ENCODE measurements at places on chromosomes 3 and 15.

GRCh38 chr3:177419904-177420601, 222.8 kb upstream of the TBL1XR1 start:
- DNase-seq: no peak

GRCh38 chr15:81529481-81529880, 155.5 kb upstream of the TMC3 start:
- no peak for DNase-seq

- no peak for DNase-seq
Measured at GRCh38 chr3:71265365-71265915, 318.1 kb downstream of the FOXP1 start.

DNA sequence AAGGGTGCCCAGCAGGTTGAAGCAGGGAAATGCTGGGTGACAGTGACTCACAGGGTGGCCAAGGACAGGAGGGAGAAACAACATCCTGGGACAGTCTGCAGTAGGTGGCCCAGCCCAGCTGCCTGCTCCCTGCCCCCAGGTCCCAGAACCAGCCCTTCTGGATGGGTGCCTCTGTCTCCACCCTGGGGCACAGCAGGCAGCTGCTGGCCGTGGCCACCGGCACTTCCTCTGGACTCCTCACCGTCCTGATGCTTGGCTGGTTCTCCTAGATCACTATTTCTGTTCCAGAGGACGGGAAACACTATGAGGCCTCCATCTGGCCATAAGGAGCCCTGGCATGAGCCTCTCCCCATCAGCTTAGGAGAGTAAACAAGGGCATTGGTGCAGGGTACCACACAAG, 258.9 kb downstream of the XXYLT1 start:
- no peak for DNase-seq

- DNase-seq: no peak
Measured at GRCh38 chr3:69426291-69426966, 40.5 kb upstream of the FRMD4B start.

DNA sequence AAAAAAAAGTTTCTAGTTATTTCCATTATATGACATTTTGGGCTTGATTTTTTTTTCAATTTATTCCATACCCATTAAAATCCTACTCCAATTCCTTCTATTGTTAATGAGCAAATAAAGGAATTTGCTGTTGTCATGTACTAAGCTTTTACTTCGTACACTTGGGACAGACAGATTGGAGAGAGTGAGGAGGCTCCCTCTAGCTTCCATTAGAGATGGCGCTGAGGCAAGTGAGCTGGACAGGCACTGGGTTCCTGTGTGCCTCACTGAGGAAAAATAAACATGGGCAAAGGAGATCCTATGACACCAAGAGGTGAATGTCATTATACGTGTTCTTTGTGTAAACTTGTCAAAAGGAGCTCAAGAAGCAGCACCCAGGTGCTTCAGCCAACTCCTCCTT, 441.1 kb upstream of the MDFIC2 start:
- no peak for DNase-seq

DNA sequence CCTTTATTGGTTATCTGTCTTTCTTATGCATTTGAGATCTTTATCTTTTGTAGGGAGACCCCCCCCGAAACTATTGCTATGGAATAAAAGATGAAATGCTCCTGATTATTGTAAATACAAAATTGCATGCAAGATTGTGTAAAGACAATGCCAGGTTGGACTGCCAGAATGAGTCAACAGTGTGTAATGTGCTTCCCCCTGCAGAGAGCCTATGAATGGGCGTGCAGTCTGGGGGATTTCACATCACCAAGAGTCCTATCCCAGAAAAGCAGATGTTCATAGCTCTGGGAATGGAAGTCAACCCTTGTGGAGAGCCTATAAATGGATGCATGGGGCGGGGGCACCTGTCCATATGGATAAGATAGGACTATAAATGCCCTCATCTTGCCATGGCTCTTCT, 584.3 kb downstream of the NSUN3 start:
- DNase-seq: no peak

DNA sequence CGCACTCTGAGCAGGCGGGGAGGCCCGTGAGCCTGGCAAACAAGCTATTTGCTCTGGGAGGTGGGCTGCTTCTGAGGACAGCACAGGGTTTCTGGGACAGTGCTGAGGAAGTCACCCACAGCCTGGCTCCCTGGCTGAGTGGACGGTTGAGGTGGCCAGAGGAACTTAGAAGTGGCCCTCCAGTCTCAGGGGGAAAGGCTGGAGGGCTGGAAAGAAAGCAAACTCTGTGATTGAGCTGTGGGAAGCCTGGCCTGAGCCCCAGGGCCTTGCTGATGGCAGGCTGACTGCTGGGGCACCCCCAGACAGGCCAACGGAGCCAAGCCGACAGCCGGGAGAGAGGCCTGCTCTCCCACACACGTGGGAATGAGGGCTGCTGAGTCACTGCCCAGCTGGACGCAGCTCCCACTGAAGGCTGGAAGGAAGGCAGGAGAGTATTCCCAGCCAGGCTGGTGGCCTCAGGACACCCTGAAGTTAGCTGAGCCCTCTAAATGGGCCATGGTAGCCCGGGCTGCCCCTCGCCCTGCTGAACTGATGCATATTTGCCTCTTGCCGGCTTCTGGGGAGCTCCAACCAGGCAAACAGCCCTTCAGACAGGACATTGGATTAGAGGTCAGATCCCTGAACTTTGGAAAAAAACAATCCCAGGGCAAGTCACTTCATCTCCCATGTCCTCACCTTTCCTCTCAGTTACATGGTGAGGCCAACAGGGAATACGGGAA, 98.0 kb upstream of the TLE3 start:
- no peak for DNase-seq

GRCh38 chr15:64026591-64026990, 19.7 kb downstream of the DAPK2 start:
- DNase-seq: no peak

DNA sequence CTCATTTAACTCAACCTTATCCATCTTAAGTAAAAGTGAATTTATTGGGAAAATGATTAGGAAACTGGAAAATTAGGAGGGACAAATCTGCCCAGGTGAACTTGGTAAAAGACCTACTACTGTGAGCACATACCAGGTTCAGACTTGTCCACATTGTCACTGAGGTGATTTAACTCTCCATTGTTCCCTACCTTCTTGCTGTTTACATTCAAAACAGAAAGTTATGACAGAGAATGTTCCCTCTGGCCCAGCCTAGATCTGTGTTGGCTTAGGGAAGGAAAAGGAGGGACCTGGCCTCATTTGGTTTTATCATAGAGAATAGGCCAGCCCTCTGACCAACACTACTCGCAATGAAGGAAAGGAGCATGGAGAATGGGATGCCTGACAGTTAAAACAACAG, 117.6 kb downstream of the SATB1 start:
- no peak for DNase-seq

DNA sequence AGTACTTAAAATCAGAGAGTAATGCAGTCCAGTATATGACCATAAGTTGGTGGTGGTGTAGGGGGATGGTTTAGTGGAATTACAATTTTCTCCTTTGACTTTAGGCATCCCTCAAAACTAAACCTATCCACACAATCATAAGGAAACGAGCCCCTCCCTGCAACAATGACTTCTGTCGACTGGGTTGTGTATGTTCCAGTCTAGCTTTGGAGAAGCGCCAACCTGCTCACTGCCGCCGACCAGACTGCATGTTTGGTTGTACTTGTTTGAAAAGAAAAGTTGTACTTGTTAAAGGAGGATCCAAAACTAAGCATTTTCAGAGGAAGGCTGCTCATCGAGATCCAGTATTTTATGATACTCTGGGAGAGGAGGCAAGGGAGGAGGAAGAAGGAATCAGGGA, 52.8 kb downstream of the MGA start:
- no peak for DNase-seq

- DNase-seq: no peak
Measured at GRCh38 chr3:14716591-14716990, 41.6 kb downstream of the C3orf20 start.

- peak; percentile 6 for DNase-seq
Measured at GRCh38 chr15:58410353-58410752, 21.4 kb upstream of the LIPC start.

- DNase-seq: no peak
Measured at GRCh38 chr3:14439501-14440167, 37.2 kb downstream of the SLC6A6 start.

DNA sequence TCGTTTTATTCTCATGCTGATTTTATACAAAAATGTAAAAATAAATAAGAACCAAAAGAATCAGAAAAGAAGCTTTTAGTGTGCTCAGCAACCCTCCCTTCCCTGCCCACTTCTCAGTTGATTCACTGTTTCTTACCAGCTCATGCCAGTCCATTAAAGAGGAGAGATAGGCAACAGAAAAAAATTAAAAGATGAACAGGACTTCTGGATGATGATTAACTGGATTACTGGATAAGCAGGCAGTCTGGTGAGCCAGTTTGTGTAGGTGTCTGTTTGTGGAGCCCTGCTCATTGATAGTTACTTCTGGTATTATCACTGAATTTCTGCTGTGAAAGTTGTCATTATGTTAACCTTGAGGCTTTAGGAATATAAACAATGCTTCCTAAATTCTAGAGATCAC, 15.1 kb upstream of the GPR171 start:
- DNase-seq: no peak

GRCh38 chr3:37943631-37944314, 46.8 kb upstream of the VILL start:
- DNase-seq: no peak

DNA sequence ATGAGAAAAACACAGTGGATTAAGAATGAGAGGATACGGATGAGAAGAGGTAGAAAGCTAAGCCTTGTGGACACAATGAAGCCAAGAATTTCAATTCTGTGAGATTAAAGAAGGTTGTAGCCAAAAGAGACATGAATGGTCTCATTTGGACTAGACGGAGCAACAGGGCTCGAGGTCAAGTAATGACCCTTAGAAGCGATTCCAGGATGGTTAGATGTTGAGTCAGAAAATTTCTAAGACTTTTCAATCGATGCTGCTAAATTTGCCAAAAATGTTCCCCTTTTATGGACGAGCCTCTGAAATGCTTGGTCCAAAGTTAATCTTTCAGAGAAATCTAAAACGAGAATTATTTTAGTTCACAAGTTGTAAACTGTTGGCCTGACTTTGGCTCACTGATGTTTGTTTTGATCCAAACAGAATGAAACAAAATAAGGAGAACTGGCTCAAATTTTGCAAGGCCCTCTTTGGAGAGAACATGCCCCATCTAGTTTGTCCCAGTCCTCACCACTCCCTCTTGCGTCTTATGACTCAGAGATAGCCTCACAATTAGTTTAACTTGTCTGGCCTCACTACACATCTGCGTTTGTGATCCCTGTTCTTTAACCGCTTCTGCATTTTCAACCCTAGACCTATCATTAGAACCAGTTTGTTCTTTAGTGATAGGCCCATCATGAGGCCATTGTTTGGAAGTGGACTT, 235.5 kb downstream of the PDZRN3 start:
- DNase-seq: no peak

GRCh38 chr3:9623148-9623547, 26.2 kb upstream of the MTMR14 start:
- no peak for DNase-seq

- DNase-seq: no peak
Measured at GRCh38 chr15:37098468-37099318, 1.7 kb downstream of the MEIS2 start.

DNA sequence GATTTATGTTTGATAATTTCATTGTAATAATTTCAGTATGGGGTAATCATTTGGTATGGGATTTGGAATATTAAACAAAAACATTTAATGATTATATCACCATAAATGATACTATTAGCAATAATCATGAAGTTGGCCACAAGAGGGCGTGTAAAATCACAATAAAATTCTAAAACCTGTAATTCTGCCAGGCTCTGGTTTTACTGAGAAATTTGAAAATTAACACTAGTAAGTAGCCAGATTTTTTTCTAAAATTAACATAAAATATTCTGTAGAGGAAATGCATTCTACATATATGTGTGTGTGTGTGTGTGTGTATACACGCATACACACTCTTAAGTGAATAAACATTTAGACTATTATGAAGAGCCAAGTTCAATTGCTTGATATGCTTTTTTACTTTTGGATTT, 40.5 kb downstream of the FEZF2 start:
- no peak for DNase-seq

GRCh38 chr15:47513471-47513870, 203.8 kb upstream of the SEMA6D start:
- no peak for DNase-seq

DNA sequence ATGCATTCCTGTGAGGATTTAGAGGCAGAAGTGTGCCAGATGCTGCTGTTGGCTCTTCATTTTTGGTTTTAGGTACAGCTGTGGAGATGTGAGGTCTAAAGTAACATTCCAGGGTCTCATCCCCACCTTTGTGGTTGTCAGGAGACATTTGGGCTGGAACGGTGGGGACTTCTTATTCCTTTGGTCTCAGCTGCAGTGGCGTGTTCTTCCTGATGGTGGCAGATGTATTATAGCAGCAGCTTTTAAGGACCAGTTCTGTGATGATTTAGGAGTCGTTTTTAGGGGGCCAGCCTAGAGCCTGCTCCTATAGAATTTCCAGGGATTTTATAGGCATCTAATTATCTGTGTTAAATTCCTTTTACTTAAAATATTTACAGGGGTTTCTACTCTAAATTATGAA, 221.0 kb upstream of the EOMES start:
- DNase-seq: no peak

DNA sequence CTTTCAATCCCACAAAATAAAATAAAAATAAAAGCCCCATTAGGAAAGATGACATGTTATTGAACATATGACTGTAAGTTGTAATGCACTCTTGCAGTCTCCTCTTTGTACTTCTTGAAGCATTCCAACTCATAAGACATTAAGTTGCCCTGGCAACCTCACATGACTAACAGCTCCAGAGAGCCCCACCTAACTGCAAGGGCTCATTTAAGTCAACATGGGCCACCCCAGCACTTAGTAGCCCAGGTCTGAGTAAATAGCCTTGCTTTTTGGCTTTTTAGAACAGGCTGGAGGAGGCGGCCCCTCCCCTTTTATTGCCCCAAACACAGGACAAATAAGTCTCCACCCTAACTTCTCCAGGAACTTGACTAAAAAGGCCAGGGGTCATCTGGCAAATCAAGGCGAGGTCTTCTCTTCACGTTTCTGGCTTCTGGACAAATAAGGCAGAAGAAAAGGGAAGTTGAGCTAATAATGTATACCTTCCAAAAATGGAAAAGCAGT, 135.1 kb downstream of the TMCO5A start:
- DNase-seq: no peak

GRCh38 chr3:175651716-175652115, 792.6 kb downstream of the NAALADL2 start:
- no peak for DNase-seq

GRCh38 chr3:49616491-49616941, 57.6 kb upstream of the APEH start:
- no peak for DNase-seq

DNA sequence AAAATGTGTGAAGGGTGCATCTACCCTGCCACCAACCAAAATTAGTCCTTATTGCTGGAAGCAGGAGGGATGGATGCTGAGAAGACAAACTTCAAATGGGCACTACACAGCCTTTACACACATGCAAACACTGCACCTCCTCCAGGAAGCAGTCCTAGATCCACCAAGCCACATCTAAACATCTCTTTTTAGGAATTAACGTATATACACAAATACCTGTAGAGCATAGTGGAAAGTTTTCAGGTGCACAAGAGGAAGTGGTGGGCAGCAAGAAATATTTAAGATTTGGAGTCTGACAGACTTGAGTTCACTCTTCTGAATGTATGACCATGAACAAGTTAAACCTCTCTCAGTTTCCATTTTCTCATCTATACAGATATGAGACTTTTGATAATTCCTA, 456.6 kb upstream of the PROK2 start:
- DNase-seq: no peak

GRCh38 chr3:183375787-183376186, 52.6 kb downstream of the MCF2L2 start:
- DNase-seq: no peak

GRCh38 chr3:134073583-134073945, 43.8 kb upstream of the SLCO2A1 start:
- DNase-seq: no peak
